CD4-positive, CD25-positive, alpha-beta regulatory T cell (primary cell): ENCODE measurements at places on chromosomes 7 and 10. TPM values are rescaled to one million over a fixed set of nuclear protein-coding genes. Genes with fewer than 3 reads are reported as not detected.

Gene CYP3A4
- total RNA-seq, result not detected

Gene TLL2
- not detected for total RNA-seq

Gene BHLHA15
- not detected for total RNA-seq

Gene TDRD1
- not detected for total RNA-seq

GRCh38 chr7:72405418-72405817 is 6.7 kb downstream of the CALN1 start:
- no peak for DNase-seq

- DNase-seq, result no peak
Measured at GRCh38 chr10:13262433-13262832, 28.3 kb upstream of the UCMA start.

- DNase-seq, result no peak
Measured at GRCh38 chr7:2920956-2921652, 77.0 kb upstream of the GNA12 start.

- no peak for DNase-seq
Measured at GRCh38 chr10:114131094-114131493, 42.9 kb downstream of the CCDC186 start.

GRCh38 chr10:91341686-91342085 is 68.5 kb upstream of the HECTD2 start:
- no peak for DNase-seq

DNA sequence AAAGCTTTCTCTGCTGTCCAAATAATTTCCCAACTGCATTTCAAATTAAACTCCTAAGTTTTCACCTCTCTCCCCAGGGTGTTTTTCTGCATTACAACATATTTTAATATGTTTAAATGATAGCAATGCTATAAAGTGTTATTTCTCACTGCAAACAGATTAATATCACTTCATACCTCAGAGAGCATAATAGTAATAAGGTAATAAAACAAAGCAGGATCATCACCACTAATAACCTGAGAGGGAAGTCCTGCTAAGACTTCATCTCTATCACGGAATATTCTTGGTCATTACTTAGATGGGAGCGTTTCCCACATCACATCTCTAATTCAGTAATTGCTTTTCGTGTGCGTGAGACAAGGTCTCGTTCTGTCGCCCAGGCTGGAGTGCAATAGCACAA is 168.8 kb downstream of the PARD3 start:
- DNase-seq, result no peak

- no peak for DNase-seq
Measured at GRCh38 chr10:100847440-100847839, 65.3 kb upstream of the SLF2 start.

GRCh38 chr10:75658036-75658435 is 226.6 kb downstream of the LRMDA start:
- DNase-seq, result no peak
